ENCODE measurements at places on chromosomes 6 and 20.

DNA sequence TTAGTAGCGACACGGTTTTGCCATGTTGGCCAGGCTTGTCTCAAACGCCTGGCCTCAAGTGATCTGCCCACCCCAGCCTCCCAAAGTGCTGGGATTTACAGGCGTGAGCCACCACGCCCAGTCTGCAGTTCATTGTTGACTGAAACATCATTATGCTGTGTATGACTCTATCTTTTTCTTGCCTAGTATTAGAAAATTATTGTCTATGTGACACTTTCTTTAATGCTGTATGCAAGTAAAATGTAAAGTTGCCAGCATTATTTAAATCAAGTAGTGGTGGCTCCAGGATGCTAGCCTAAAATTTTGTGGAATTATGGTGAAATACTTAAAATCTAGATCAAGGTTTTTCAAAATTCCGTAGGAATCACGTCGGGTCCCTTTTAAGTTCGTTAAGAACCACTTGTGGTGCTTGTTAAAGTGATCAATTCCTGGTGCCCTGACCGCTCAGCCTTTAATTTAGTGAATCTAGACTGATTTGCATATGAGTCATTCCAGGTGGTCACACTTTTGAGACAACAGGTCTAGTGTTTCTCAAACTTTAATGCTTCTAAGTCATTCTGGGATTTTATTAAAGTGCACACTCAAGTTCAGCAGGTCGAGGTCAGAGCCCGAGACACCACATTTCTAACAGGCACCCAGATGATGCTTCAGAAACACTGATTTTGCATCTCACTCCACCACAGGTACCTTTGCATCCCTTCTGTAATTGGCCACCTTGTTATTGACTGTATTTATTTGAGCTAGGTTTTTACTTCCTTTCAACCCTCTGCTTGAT, 132.6 kb upstream of the MTHFD1L start:
- no peak for DNase-seq

GRCh38 chr20:59149678-59150504, 13.7 kb upstream of the ZNF831 start:
- no peak for DNase-seq

DNA sequence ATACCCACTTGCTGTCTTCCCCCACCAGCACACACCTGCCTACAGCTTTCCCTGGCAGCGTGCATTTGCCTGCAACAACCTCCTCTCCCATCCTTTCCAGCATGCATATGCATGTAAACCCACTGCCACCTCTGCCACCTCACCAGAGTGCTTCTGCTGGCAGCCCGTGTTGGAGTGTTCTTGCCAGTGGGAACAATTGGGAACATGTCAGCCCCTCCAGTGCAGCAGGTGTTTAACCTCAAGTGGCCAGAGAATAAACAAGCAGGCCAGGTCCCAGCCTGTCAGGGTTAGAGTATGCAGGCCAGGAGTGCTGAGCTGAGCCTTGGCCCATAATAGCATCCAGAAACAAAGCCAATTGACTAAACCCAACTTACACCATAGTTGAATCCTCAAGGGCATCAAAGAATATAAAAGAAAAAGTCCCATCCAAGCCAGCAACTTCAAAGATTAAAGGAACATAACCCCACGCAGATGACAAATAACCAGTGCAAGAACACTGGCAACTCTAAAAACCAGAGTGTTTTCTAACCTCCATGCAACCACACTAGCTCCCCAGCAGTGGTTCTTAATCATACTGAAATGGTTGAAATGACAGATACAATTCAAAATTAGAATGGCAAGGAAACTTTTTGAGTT, 1212.1 kb upstream of the CITED2 start:
- DNase-seq, result peak; percentile 12

GRCh38 chr6:82568290-82568993, 204.8 kb downstream of the TPBG start:
- no peak for DNase-seq

DNA sequence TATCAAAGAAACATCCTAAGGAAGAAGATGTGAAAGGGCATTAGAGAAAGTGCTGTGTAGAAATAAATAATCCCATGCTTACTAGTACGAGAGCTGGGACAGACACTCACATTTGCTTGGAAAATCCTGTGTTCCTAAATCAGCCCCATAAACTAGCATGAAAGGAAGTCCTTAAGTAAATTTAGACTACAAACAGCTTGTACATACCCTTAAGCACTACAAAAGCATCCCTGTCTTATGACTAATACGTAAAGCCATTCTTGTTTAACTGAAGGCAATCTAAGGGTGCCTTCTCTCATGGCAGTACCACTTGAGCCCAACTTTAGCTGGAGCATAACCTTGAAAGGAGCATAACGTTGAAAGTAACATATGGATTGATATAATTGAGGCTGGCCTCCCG, 15.4 kb upstream of the FOXQ1 start:
- DNase-seq, result no peak

DNA sequence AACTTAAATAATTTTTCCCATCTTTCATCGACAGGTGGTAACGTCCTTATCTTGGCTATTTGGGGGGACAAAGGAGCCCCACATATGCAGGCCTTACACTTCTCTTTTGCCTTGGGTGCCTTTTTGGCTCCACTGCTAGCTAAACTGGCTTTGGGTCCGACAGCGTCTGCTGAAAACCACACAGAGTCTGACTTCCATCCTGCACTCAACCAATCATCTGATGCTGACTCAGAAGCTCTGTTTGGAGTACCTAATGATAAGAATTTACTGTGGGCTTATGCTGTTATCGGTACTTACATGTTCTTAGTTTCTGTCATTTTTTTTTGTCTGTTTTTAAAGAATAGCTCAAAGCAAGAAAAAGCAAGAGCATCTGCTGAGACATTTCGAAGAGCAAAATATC, 178.5 kb downstream of the SLC16A10 start:
- DNase-seq, result no peak

- no peak for DNase-seq
Measured at GRCh38 chr20:10679269-10679668, 5.5 kb upstream of the JAG1 start.

- no peak for DNase-seq
Measured at GRCh38 chr6:155089746-155090145, 94.6 kb downstream of the TIAM2 start.

- DNase-seq, result no peak
Measured at GRCh38 chr20:2604506-2604835, 48.0 kb upstream of the NOP56 start.

DNA sequence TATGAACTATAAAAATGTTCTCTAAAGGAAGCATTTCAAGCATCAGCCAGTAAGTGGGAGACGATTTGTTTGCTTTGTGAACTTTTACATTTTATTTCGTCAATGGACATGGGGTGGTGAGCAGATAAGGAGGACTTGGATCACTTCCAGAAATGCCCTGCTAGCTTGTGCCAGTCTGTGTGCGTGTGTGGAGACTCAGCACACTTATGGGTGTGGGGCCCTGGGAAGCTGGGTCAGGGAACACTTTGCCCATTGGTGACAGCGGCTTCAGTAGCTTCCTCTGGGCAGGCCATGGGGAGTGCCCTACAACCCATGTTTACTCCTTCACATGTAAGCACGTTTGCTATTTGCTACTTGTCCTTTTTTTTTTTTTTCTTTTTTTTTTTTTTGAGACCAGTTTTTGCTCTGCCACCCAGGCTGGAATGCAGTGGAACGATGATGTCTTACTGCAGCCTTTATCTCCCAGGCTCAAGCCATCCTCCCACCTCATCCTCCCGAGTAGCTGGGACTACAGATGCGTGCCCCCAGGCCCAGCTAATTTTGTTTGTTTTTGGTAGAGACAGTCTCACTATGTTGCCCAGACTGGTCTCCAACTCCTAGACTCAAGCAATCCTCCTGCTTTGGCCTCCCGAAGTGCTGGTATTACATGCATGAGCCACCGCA, 24.2 kb downstream of the PRDM1 start:
- no peak for DNase-seq

GRCh38 chr20:10061641-10062040, 26.9 kb downstream of the ANKEF1 start:
- DNase-seq, result no peak

- no peak for DNase-seq
Measured at GRCh38 chr6:120576061-120576460, 758.2 kb downstream of the TBC1D32 start.

DNA sequence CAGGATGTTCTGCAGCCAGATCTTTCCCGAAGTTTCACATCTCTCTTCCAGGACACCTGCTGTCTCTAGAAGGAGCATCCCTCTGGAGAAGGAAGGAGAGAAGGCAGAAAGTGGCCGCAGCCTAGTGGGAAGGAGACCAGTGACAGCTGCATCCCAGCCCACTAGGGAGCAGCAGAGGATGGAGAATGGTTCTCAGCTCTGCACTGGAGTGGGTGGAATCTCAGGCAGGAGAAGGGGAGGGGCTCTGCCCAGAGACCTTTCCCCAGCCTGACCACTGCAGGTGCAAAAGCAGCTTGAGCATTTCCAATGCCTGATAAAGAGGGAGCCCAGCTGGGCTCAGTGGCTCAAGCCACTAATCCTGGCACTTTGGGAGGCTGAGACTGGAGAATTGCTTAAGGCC, 32.3 kb downstream of the NCR2 start:
- peak; percentile 48 for DNase-seq

DNA sequence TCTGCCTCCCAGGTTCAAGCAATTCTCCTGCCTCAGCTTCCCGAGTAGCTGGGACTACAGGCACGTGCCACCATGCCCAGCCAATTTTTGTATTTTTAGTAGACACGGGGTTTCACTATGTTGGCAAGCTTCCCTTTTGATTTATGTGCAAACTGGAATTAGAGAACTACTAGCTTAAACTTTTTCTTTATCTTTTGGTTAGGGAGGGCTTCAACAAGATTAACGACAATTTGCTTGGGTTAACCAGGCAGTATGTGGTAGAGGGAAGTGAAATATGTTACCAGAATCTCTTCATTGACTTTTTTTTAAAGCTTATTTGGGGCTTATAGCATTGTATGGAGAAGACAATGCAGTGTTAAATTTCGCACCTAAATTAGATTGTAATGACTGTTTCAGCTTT, 9.0 kb downstream of the MYO6 start:
- no peak for DNase-seq

DNA sequence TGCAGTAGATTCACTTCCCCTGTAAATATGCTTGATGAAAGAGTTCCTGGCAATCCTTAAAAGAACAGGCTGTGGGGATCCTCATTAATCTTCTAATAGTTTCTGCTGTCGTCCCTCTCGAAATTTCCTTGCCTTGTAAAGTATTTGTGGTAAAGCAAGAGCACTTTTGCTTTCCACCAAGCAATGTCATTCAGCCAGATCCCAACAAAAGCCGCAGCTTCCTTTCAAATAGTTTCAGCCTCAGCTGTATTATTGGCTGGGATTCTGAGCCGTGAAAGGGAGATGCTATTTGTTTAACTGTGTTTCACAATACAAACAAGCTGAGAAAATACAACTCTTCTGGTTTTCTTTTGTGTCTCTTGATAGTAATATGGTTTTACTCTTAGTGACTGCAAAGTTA, 48.9 kb upstream of the EPHA7 start:
- DNase-seq, result no peak

DNA sequence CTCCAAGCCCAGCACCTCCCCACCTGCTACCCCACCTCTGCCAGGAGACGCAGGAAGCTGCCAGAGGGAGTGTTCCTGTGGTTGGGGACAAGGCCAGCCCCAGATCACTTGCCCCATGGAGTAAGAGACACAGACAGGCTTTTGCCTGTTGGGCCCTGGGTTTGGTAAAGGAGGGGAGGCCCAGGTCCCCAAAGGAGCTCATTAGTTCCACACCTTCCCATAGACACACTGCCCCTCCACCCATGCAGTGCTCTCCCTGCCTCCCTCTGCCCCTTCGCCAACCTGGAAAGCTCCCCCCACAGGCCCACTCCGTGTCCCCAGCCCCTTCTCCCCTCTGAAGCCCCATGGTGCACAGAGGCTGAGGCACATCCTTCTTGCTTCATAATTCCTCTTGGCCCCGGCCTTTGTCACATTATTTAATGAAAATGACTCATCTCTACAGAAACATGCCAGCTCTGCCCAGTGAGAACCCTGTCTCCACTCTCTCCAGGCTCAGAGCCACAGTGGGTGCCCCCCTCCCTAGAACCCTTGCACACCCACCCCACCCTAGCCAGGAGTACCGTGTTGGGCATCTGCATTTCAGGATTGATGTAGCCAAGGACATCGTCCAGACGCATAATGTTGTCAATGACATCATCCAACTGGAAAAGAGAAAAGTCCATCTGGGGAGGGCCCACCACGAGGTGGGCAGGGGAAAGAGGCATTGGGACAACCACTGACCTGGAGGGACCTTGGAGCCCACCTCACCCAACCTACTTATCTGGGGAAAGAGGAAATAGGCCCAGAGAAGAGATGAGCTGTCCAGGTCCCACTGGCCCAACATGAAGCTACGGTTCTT, 46.0 kb downstream of the TFEB start:
- DNase-seq, result no peak

DNA sequence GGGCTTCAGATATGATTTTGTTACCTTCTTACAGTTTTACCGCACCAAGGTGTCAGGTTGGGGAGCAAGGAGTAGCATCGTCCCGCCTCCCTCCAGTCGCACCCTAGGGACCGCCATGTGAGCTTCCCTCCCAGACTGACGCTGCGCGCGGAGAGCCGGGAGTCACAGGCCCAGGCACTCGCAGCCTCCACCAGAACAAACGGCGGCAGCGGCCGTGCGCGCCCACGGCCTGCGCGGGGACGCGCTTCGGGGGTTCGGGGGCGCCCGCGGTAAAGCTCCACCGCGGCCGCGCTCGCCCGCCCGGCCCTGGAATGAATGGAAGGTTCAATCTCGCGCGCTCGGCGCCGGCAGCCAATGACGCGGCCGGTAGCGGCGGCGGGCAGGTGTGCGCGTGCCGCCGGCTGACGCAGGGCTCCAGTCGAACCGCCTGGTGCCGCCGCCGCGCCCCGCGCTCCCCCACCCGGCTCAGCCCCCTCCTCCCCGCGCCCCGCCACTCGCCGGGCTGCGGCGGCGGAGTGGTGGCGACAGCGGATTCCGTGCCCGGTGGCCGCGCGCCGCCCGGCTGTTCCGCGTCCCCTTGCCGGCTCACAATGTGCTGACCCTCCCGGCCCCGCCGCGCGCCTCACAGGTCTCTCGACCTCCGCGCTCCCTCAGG, 16.5 kb upstream of the LIN28B start:
- no peak for DNase-seq

- DNase-seq, result no peak
Measured at GRCh38 chr20:18072532-18072931, 14.8 kb upstream of the OVOL2 start.

DNA sequence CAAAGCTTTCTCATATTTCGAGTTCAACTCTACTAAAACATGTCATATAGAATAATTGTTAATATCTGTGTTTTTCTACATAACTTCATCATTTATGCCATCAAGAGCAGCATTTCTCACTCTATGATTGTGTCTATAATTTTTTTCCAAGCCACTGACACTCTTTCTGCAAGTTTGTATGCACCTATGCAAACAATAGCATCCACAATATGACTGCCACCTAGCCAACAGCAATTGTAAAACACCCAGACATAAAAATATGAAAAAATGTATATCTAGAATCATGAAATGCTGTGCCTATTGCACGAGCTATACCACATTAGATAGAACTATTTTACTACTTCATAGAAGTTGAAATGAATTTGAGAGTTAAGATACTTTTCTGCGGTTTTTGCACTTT, 286.5 kb upstream of the MARCKS start:
- no peak for DNase-seq

All from GM20000 (cell line).